ENCODE measurements at places on chromosomes 7 and 10. TPM values are rescaled to one million over a fixed set of nuclear protein-coding genes. Genes with fewer than 3 reads are reported as not detected.
A peak's percentile ranks its signal among the peaks of the same experiment; 100 is the strongest.

Gene ERVW-1
- total RNA-seq, result not detected

Gene GNGT1
- total RNA-seq, result not detected

Gene CC2D2B
- not detected for total RNA-seq

Gene CALY
- total RNA-seq, result not detected

Gene SPDYE5
- not detected for total RNA-seq

Gene HNRNPA2B1
- 364 TPM for total RNA-seq

Gene RPEL1
- not detected for total RNA-seq

DNA sequence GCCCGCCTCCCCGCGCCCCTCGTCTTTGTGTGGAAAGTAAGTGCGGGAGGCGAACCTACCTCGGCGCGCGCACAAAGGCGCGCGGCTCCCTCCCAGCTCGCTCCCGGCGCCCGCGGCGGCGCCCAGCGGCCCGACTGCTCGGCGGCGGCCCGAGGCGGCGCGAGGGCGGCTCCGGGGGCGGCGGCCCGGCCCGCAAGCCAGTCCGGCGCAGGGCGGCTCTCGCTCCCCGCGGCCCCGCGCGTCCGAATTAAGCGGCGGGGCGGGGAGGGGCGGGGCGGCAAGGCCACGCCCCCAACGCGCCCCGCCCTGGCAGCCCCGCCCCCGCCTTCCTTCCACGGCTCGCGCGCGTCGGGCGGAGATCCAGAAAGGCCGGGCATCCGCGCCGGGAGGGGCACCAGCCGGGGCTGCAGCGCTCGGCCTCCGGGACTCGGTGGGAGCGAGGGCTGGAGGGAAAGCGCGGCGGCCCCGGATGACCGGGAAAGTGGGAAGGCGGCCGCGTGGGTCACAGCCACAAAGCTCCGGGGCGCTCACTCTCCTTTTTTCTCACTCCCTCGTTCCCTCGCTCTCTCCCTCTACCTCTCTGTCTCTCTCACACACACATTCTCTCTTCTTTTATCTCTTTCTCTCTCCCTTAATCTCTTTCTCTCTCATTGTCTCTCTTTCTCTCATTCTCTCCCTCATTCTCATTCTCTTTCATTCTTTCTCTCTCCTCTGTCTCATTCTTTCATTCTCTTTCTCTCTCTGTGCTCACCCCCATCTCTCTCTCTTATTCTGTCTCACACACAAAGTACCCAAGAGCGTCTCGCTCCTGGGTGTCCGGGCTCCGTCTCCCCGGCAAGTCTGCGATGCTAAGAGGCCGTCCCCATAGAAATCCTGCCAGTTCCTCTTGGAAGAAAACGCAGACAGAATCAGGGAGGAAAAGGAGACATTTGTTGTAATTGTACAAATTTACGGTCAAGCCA lies 170.2 kb downstream of the FAM107B start:
- DNase-seq, result peak; percentile 73

DNA sequence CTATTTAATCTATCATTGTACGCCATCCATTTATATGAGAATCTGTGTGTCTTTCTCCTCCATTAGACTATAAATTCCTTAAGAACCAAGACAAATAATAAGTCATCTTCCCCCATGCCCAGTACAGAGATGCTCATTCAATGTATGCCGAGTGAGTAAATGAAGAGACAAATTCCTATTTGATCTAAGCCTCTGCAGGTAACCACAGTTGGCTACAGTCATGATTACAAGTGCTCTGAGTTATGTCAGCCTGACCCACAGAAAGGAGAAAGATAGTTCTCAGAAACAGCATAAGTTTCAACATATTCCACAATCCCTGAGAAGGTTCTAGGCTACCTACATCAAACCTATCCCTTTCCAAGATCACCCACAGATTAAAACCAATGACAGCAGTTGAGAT lies 46.1 kb downstream of the MPP7 start:
- DNase-seq, result no peak

DNA sequence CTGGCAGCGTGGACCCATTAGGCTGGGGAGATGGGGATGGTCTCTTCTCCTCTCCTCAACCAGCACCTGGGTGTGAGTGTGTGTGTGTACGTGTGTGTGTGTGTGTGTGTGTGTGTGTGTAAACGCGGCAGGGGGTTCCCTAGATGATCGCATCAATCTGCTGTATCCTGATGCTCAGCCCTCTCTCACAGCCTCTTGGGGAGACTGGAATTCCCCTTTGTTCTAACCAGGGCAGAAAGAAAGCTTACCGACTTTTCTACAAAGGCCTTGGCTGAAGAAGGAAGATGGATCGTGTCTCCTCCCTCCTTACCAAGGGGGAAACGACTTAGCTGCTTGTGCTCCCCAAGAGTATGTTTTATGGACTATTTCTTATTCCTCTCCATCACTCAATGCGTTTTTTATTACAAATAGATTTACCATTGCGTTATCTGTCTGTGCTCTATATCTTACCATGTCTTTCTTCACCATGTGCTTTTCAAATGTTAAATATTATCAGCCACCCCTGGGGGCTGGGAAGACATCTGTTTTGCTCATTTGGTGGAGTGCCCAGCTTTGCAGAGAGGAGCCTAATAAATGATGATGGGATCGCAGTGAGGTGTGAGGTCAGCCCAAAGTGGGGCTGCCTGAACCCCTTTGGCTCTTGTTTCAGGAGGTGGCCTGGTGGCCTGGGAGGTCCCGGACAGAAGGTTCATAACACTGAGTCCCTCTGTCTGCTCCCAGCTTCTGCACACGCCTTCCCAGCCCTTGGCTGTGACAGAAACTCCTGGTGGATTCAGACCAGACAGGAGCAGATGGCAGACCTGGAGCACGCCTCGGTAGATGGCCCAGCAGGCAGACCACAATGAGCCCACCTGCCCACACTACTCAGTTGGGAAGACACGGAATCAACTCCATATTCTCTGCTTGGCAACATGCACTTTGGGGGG lies 262.0 kb downstream of the PRPF18 start:
- DNase-seq, result no peak

- DNase-seq, result no peak
Observed at GRCh38 chr10:1578392-1579140, 158.8 kb downstream of the ADARB2 start.

GRCh38 chr7:110307776-110308175 lies 783.2 kb upstream of the LRRN3 start:
- no peak for DNase-seq

- DNase-seq, result no peak
Observed at GRCh38 chr7:101397770-101398324, 35.2 kb downstream of the COL26A1 start.

- DNase-seq, result peak; percentile 11
Observed at GRCh38 chr7:98165827-98166667, 45.2 kb upstream of the BHLHA15 start.

DNA sequence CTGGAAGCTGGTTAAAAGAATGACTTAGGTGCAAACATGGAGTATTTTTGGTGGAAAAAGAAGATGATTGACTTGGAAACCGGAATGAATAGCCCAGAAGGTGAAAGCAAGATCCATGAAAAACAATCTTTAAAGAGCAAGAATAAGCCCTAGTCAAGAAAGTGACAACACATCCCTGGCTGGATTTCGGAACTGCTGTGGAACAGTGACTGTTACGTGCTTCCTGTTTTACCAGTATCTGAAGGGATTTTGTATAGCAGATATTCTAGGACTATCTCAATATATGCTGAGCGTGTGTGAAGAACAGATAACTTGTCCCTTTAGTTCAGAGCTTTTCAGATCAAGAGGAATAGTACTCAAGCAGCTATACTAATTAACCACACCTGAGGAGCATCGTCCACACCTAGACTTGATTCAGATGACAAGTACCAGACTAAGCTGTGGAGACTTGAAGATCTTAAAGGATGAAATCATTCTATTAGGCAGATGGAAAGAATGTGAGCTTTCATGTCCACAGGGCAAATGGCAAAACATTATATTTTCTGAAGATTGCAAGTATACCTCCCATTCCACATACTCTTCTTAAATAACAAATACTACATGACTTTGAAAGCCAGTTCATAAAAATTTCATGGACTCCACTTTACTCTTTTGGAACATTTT lies 11.5 kb upstream of the TES start:
- no peak for DNase-seq

- peak; percentile 31 for DNase-seq
Observed at GRCh38 chr10:49327036-49327813, 28.3 kb downstream of the C10orf71 start.

DNA sequence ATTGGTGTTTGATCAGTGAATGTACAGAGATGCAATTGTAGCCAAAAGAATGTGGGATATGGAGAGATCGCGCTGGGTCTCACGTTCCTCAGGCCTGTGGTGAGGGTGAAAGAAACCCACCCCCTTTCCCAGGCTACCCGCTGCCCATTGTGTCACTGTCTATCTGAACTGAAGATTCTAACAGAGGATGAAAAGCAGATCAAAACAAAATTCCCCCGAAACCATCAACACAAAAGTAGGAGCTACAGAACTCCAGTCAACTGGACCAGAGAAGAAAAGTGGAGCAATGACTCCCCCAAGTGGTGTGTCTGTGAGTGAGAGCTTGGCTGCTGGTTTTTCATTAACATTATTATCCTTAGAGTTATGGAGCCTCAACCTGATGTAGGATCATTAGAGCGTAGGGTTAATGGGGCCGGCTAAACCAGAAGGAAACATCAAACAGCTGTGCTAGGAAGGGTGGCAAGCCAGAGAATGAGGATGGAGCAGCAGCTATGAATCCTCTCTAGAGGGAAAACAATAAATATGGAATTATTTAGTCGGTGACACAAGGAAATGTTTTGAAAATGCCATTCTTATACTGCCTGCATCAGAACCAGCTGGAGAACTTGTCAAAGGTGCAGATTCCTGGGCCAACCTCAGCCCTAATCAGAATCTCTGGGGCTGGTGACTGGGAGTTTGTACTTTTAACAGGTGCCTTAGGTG lies 38.3 kb downstream of the AKR1B1 start:
- DNase-seq, result no peak

DNA sequence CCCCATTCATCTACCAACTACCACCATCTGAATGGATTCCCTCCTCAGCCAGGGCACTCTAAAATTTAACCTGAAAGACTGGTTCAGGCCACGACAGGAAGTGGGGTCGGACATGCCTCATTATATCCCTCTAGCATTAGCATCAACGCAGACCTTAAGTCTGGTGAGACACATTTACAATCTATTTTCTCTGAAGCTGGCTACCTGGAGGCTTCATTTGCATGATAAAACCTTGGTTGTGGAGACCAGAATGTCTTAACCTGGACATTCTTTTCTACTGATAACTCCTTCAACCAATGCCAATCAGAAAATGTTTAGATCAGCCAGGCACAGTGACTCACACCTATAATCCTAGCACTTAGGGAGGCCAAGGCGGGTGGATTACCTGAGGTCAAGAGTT lies 42.3 kb downstream of the SVOPL start:
- DNase-seq, result no peak

DNA sequence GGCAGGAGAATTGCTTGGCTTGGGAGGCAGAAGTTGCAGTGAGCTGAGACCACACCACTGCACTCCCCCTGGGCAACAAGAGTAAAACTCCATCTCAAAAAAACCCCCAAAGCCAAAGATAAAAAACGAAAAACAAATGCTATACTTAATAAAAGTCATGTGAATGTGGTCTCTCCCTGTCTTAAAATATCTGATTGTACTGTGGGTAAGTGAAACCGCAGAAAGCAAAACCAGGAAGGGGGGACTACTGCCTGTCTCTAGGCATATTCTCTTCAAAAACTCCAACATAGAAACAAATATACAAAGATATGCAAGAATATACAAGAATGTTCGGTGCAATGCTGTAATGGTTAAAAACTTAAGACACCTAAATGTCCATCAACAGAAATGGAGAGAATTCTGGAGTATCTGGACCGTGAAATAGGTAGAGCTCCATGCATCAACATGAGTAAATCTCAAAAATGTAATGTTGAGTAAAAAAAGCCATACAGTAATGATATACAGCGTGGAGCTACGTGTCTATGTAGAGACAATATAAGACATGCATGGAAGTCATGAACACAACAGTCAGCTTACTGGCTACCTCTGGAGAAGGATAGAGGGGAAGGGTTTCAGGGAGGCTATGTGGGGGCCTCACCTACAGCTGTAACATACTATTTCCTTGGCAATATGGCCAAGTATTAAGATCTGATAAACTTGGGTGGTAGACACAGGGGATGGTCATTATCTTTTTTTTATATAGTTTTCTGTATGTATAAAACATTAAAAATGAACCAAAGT lies 2.1 kb downstream of the ZNF394 start:
- DNase-seq, result no peak

DNA sequence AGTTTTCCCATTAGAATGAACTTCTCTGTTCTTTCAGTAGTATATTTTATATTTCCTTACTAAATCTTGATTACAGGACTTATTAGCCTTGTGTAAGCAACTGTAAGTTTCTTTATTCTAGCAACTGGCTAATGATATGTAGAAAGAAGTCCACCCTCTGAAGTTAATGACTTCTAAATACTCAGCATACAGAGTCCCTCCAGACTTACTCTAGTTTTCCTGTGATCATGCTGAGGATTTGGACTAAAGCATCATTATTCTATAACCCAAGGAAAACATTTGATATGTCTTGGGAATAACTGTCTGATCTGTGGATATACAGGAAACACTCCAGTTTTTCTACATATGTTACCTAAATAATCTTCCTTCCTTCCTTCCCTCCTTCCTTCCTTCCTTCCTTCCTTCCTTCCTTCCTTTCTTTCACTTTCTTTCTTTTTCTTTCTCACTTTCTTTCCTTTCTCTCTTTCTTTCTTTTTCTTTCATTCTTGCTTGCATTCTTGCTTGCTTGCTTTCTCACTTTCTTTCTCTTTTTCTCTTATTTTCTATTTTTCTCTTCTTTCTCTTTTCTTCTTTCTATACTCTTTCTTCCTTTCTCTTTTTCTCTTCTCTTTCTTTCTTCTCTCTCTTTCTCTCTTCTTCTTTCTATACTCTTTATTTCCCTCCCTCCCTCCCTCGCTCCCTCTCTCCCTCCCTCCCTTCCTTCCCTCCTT lies 297.6 kb upstream of the MTPN start:
- DNase-seq, result no peak

DNA sequence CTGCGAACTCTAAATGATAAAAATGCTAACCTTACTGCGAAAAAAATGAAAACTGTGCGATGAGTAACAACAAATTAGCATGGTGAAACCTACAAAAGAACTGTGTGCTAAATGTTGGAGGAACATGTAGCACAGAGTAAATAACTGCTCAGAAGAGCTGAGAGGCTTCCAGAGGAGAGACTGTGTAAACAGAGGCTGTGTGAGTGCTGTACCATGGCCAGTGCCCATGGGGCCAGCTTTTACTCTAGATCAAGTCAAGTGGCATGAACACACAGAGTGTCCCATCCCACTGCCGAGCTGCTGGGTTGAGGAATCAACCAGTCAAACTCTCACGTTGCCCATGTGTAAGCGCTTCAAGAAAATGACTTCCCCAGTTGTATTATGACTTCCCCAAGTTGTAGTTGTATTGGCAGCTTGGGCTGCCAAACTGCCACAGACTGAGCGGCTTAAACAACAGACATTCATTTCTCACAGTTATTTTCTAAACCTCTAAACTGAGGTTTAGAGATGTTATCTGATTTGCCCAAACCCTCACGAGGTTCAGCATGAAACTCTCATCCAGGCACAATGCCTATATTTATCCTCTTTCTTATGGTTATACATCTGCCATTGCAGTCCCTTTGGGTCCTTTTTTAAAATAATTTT lies 270.7 kb downstream of the ABCA13 start:
- no peak for DNase-seq

DNA sequence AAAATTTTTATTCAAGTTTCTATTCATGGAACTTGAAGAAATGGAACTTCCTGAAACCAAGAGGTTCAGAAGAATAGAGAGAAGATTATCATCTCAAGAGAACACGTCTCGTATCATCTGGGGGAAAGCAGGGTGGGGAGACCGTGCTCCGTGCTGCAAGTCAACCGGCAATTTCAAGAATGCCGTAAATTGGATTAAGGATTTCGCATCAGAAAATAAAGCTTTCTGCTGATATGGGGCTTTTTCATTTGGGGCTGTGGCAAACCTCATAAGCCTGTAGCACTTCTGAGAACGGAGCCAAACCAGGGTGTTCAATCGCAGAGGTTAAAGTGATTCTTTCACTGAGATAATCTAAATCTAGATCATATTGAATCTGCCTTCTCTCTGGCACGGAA lies 150.1 kb upstream of the NPS start:
- no peak for DNase-seq
